Stimulated activated CD8-positive, alpha-beta memory T cell treated with anti-CD3 and anti-CD28 coated beads, Interleukin-4, amount 100 ng/mL, for 1 hour (primary cell): ENCODE measurements at places on chromosomes 2 and 18.

DNA sequence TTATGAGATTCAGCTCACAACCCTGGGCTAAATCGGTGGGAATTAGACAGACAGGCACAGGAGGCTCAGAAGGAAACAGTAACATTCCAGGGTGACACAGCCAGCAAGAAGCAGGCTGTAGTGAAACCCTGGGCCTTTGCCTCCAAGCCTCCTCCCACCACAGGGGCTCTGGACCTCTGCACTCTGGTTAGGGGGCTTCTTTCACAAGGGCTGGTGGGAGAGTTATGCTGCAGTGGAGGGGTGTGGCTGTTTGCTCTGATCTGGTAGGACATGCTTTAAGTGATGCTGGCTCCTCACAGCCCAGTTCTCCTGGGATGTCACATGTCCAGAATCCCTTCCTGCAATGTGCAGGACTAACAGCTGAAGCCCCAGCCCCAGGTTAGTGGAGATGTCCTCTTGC lies 109.9 kb downstream of the TGFA start:
- no peak for DNase-seq

DNA sequence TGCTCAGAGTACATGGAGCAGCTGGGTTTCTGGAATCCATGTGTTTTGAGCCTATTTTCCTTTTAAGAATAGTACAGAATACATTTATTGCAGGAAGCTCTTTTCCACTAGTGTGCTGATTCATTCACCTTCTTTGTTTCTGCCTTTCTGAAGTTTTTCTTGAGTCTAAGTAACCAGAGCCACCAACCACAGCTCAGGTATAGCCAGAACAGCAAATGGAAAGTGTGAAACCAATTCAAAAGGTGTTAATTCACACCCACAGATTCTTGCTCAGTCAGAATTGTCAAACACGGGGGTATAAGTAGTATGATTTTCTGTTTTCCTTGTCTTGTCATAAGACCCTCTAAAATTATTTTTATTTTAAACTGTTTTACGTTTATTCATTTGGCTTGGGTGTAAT lies 75.9 kb upstream of the DYNAP start:
- no peak for DNase-seq

GRCh38 chr2:16161768-16162490 lies 221.6 kb downstream of the MYCN start:
- DNase-seq, result no peak

GRCh38 chr2:32905270-32905669 lies 41.5 kb upstream of the LTBP1 start:
- no peak for DNase-seq

GRCh38 chr2:239466755-239467271 lies 66.0 kb upstream of the HDAC4 start:
- DNase-seq, result no peak

DNA sequence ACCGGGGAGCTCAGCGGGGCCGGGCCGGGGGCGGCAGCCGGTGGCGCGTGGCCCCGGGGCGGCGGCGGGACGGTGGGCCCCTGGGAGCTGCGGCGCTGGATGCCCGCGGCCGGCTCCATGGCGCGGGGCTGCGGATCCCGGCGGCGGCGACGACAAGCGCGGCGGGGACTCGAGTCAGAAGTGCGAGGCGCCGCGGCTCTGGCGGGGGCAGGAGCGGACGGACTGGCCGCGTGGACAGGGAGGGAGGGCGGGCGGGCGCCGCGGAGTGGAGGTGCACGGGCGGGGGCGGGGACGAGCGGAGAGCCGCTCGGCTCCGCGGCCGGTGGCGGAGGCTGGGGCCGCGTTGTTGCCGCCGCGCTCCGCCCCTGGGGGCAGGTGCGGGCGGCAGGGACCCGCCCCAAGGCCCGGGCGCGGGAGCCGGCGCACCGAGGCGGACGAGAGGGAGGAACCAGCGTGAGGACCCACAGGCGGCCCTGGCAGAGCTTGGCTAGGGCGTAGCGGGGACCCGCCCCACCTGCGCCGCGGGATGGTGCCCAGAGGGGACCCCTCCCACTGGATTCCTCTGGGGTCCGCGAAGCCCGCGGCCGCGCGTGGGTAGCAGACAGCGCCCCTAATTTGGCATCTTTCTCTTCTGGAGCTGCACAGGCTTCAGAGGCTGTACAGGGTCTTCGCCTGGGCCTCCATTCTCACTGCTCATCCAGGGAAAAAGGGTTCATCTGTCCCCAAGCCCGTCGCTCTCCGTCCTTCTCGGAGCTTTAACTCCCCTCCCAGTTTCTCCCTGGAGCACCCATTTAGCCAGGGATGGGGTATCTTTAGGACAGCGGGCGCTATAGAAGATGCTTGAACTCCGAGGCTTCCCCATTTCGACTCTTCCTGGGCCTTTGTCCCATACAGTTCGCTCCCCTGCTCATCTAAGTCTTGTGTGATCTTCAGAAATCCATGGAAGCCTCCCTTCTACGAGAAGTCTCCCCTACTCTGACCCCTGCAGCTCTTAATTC lies at the start of gene TMEM163:
TSS of gene TMEM163 (minus strand) at position 184 of the 998 bp plus-strand sequence.
- DNase-seq, result no peak

DNA sequence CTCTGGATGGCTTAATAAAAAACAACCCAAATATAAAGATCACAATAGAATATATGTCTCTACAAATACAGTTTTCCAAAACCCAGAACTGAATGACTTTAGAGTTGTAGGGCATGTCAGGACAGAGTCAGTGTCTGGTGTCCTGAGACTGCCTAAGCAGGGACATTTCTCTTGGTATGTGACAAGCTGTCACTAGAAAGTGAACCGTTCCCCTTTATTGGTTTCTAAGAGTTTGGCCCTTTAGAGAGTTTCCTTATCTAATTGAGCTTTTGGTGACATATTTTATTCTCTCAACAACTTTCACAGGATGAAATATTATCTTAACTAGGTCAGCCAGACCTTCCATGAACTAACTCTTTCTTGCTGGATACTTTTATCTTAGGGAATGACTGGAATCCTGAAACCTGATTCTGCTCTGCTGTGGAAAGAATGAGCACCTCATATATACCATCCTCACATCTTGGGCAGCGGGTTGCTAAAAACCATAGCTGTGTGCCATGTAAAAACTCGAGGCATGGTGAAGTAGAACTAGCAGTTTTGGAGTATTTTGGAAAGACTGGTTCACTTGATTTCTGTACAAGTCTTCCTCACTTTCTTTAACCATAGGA lies 54.8 kb downstream of the CAVIN2 start:
- DNase-seq, result no peak

DNA sequence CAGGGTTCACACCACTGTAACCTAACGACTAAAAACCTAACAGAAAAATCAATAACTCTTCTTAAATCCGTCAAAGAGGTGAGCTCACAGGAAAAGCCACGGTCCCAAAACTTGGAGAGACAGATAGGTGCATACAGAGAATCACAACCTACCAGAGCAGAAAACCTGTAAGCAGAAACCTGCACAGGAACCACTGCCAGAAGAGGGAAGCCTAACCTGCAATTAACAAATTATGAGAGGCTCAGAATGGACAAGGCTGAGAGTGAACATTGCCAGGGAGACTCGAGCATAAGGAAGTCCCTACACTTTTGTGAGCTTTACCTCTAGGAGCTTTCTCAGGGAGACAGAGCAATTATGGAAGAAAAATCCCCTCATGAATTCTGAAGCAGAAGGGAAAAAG lies 156.2 kb upstream of the NETO1 start:
- DNase-seq, result no peak

- no peak for DNase-seq
These were observed 158.2 kb upstream of the CRIM1 start for GRCh38 chr2:36197181-36197971.

DNA sequence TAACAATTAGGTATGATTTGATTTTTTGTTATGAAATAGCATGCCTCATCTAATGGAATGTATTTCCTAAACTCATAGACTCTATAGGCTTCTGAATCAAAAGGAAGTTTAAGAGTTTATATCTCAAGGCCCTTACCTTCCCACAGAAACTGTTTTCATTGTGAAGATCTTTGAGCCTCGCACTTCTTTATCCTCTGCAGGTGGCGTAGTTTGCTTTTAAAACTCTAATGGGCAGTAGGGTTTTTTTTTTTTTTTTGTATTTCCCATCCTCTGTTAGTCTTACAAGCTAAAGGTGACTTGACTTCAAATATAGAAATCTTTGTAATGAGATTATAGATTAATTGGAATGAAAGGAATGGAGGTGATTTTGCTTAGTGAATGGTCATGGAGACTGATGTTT lies 28.3 kb downstream of the DYNC2LI1 start:
- DNase-seq, result no peak

DNA sequence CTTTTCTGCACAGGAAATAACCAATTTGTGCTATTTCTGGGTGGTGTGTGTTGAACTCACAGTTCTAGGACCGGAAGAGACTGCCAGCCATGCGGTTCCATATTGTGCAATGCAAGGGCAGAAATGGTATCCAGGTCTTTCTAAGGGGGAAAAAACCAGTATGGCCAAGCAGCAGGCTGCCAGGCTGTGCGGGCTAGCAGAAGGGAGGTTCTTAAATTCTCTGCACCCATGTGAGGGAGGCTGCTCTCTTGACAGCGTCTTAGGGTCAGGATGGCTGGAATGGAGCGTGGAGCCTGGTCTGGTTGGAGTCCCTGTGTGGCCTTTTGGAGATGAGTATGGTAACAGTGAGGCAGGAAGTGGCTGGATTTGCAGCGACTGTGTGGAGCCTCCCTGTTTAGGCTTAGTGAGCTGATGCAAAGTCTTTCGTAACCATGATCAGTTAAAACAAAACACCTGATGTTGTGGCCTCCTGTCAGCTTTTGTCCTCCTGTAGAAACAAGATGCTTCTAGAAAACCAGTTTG lies 52.6 kb downstream of the NCK2 start:
- no peak for DNase-seq

- DNase-seq, result no peak
These were observed 181.1 kb downstream of the NEDD4L start for GRCh38 chr18:58225101-58225500.

GRCh38 chr18:9022397-9023155 lies 79.9 kb upstream of the NDUFV2 start:
- DNase-seq, result no peak

DNA sequence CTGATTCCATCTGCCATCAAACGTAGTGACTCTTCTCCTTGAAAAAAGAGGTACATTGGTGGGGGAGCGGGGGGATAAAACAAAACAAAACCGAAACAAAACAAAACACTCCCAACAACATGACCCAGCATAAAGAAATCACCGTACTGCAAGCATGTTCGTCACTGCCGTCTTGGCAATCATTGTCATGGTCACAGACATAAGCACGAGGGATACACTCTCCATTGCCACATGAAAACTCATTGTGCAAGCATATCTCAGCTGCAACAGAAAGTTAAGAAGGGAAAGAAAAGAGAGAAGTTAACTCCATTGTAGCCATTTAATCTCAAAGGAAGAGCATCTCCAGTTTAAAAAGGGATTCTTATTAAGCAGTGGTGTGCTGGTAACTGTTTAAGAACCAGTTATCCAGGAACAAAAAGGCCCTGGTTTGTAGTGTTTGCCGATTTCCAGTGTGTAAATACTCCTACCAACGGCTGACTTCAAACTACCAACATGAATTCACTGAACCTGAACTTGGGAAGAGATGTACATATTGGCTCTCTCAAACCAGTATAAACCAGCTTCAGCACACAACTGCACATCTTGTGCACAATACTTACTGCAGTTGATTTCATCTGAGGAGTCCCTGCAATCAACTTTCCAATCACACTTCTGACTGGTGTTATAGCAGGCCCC lies 68.2 kb downstream of the LRP2 start:
- no peak for DNase-seq

GRCh38 chr2:210169516-210170195 lies 1.6 kb downstream of the KANSL1L start:
- no peak for DNase-seq

GRCh38 chr18:78794071-78794430 lies 185.6 kb upstream of the SALL3 start:
- DNase-seq, result no peak

- no peak for DNase-seq
These were observed 552.3 kb downstream of the KCNJ3 start for GRCh38 chr2:155250800-155251199.

GRCh38 chr2:135916207-135916606 lies 40.0 kb upstream of the MCM6 start:
- DNase-seq, result no peak

- DNase-seq, result no peak
These were observed 5.1 kb upstream of the RAMP1 start for GRCh38 chr2:237854295-237854694.

DNA sequence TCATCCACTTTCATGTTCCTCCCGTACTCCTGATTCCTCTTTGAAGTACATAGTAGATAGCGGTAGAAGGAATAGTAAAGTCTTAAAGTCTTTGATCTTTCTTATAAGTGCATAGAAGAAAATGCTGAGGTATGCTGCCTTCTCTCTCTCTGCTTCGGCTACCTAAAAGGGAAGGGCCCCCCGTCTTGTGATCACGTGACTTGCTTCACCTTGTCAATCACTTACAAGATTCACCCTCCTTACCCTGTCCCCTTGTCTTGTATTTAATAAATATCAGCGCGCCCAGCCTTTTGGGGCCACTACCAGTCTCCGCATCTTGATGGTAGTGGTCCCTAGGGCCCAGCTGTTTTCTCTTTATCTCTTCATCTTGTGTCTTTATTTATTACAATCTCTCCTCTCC lies 932.2 kb upstream of the FANCL start:
- no peak for DNase-seq

DNA sequence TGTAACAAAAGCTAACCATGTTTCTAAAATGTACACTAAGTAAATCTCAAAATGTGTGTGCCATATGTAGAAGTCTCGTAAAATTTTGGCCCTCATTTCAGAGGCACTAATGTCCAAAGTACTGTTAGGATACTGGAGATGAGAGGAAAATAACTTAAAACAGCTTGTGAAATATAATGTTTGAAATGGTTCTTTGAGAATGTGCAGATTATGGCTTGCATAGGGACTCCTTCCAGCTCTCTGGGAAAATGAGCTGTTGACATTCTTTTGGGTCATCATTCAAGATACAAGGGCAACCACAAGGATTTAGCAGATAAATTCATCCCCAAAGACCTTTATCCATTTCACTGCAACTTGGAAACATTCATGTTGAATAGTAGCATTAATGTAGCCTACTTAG lies 38.1 kb upstream of the OTX1 start:
- no peak for DNase-seq

- no peak for DNase-seq
These were observed 1330.6 kb downstream of the DSC3 start for GRCh38 chr18:29711932-29712331.

GRCh38 chr2:169361706-169362117 lies 622 bp downstream of the LRP2 start:
- DNase-seq, result no peak

DNA sequence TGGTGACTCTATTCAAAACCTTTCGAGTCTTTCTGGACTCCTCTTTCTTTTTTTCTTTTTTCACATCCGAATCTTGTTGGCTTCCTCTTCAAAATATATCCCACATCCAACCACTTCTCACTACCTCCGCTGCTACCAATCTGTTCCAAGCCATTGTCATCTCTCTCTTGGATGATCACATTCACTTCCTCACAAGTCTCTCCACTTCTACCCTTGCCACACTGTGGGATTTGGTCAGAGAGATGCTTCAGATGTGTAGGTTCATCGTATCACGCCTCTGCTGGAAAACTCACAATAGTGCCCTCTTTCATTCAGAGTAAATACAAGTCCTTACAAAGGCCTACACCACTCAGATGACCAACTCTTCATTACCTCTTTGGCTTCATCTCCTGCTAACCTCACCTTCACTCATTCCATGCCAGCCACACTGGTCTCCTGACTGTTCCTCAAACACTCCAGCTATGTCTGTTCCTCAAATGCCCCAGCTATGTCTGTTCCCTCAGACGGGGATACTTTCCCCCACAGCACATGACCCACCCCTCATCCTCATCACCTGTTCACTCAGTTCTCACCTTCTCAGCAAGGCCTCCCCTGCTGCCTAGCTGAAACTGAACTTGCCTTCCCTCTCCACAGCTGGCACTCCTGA lies 67.2 kb upstream of the PELI1 start:
- DNase-seq, result no peak
